NCI-H1048 (cell line): ENCODE measurements at places on chromosomes 12 and 14.

- DNase-seq = no peak
Observed at GRCh38 chr12:52390739-52391617, 5.5 kb upstream of the KRT84 start.

DNA sequence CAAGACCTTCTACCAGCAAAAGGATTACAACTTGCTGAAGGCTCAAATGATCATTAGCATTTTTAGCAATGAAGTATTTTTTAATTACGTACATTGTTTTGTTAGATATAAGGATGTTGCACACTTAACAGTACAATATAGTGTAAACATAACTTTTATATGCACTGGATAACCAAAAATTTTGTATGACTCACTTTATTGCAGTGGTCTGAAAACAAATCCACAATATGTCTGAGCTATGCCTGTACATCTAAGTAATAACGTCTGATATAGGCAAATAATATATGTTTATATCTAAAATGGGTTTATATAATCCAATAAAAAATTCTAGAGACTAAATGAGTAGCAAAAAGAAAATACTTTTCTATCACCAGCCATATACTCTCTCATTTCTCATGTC lies 10.6 kb downstream of the ANKS1B start:
- no peak for DNase-seq

DNA sequence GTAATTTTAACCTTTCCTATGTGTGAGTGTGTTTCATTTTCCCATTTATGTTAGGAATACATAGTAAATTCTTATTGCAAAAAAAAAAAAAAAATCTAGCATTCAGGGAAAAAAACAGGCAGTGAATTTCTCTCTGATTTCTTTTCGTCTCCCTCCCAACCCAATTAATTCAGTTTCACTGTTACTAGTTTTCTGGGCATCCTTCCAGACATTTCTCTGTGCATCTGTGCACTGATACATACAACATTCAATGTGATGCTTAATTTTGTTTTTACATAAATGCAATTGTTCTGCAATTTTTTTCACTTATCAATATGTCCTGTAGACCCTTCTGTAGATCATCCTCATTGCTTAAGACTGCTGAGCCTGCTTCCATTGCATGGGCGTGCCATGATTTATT lies 694.3 kb upstream of the TBX3 start:
- no peak for DNase-seq

DNA sequence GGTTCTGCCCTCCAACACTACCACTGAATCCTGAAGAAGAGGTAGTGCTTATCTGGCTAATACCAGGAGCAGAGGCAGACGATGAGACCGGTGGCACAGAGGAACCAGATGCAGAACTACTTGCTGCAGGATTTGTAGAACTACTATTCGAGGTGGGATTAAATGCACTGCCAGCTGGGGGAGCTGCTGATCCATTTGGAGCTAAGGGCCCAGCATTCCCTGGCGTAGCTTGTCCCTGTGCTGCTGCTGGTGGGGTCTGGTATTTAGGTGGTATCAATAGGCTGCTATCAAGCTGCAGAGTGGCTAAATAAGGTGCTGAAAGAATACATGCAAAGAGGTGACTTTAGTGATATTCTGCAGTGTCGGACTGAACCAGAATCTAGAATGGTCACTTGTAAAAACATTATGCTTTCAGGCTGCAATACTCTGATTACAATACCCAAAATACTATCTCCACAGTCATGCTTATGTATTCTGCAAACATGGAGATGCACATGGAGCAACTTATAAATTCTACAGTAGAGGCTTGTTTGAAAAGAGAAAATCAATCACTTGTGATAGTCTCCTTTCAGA lies 294.2 kb downstream of the MED13L start:
- no peak for DNase-seq

GRCh38 chr12:102602521-102602920 lies 122.2 kb upstream of the IGF1 start:
- DNase-seq = no peak

- no peak for DNase-seq
Observed at GRCh38 chr14:68586896-68587751, 205.7 kb downstream of the ZFP36L1 start.

DNA sequence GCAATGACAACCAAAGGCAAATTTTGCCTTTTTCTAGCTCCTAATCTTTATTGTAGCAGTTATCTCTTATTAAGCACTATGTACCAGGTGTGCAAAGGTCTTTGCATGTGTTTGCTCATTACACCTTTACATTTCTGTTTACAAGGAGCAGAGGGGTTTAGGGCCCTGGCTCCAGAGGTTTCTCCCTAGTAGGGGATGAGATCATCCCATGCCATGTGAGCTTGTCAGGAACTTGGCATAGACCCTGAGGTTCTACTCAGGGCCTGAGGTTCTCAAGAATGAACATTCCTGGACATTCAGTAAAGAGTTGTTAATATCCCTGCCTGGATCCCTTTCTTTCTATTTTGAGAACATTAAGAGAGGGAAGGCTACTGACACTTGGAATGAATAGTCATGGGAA lies 292.0 kb downstream of the RPAP3 start:
- no peak for DNase-seq

- DNase-seq = no peak
Observed at GRCh38 chr12:47219243-47219642, 139.5 kb upstream of the AMIGO2 start.

- DNase-seq = no peak
Observed at GRCh38 chr12:77687321-77687720, 143.4 kb upstream of the NAV3 start.

DNA sequence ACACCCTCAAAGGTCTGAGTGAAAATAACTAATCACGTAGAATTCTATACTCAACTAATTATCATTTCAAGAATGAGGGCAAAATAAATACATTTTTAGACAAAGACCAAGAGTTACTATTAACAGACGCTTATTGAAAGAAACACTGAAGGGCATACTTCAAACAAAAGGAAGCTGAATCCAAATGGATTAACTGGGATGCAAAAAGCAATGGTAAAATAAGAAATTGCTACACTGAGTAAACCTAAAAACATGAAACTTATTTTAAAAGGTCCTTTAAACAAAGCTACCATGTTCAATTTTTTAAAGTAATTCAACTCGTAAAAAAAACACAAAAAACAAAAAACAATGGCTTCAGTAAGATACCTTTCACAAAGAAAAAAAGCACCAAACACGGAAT lies 28.2 kb downstream of the LRP6 start:
- DNase-seq = no peak

DNA sequence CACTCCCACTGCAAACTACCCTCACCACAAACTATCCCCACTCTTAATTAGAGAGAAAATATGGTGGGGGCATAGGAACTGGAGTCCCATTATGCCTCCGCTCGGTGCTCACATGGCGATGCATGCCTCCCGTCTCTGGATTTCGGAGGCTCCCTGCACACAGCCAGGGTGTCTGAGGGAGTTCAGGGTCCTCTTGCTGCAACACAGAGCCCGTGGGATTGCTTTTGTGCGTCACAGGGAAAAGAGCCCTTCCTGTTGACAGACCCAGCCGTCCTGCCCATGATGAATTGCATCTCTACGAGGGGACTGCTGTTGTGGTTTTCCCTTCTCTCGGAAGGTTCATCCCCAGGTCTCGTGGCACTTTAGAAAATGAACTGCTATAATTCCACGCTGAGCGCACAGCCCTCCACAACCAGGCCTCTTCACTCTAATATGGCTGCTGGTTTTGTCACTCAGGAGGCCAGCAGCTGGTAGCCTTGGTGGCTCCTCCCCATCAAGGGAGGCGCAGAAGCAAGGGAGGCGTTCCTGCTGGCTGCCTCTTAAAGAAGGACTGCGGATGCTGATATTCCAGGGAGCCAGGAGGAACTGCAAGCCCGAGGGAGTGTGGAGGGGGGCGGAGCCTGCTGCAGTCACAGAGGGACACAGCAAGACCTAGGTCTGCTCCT lies 158.0 kb downstream of the KCNA5 start:
- DNase-seq = no peak

DNA sequence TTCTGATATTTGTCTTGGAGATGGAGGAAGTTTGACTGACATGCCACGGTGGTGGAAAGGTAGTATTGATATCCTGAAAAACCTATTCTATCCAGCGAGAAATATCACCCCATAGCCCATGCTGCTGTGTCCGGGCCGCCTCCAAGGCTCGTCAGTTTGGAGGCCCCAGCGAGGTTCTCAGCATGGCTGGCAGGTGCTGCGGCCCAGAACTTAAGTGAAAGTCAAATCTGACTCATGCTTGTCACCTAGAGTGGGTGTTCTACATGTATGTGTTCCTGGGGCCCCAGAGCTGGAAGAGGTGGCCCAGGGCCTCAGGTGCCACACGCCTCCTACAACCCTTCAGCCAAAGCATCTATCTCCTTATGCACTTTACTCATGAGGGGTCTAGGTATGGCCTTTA lies 92.9 kb downstream of the GCH1 start:
- no peak for DNase-seq

GRCh38 chr12:84920331-84920730 lies 7.7 kb upstream of the SLC6A15 start:
- no peak for DNase-seq

GRCh38 chr14:95440951-95441350 lies 75.5 kb downstream of the SYNE3 start:
- DNase-seq = no peak

- no peak for DNase-seq
Observed at GRCh38 chr14:91875525-91876286, 8.4 kb upstream of the TC2N start.

DNA sequence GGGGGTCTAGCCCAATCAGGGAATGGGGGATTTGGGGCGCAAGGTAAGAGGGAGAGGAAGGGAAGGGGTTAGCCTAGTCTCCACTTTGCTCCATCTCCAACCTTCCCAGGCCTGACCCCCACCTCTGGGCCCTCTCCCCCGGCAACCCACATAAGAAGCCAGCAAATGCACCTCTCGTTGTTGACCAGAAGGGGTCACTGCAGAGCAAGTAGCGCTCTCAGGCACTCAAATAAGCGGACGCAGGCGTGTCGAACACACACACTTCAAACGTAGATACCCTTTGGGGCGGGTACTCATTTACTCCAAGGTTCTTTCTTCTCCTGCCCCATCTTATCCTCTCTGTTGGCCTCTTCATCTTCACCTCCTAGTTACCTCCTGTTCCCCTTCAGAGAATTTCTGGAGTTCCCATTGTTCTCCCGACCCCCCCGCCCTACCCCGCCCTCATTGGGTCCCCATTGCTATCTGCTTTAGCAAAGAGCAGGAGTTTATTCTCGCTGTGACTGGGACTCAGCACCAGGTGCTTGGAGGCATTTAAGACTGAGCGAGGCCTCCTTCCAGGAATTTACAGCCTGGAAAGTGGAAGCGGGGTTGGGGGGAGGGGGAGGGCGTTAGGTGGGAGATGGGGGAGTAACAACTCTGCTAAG lies 1.5 kb upstream of the SRRM4 start:
- no peak for DNase-seq

GRCh38 chr14:63777024-63777423 lies 49.2 kb upstream of the SGPP1 start:
- no peak for DNase-seq

DNA sequence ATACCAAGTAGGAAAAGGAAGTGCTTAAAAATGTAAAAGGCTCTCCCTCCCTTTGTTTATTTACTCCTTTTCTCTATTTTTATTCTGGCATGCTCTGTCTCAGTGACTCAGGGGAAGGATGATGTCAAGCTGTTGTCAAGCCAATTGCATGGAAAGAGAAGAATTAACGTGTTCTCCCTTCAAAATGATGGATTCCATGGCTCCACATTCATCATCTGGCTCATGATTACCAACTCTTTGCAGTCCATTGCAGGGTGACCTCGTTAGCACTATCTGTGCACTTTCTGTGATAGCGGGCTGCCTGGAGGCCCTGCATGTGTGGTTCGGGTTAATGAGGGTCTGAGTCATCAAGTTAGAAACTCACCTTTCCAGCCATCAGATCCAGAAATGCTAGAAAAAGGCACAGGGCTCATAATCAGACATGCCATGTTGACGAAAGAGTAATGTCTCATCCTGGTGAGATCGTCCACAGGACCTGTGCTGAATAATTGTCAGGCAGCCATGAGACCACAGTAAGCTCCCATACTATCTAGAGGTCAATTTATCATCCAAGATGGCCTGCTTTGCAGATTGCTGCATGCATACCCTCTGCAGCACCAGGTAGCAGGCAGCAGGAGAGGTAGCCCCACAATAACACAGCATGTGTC lies 79.2 kb upstream of the BTG1 start:
- no peak for DNase-seq

DNA sequence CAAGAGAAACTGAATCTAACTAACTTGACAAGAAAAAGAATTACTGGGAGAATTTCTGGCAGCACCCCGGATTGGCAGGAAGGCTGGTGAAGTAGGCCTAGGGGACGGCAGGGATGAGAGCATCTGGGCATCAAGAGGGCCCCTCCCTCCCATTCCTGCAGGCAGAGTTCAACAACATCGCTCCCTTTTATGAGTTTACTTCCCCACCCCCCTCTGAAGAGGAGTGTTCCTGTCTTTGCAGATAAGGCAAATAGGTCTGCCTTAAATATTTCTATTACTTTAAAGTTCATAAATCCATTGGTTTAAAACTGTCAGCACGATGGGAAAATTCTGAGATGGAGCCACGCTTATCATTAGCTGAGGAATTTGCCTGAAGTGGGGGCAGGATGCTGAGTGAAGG lies 168.7 kb downstream of the TBX5 start:
- no peak for DNase-seq

DNA sequence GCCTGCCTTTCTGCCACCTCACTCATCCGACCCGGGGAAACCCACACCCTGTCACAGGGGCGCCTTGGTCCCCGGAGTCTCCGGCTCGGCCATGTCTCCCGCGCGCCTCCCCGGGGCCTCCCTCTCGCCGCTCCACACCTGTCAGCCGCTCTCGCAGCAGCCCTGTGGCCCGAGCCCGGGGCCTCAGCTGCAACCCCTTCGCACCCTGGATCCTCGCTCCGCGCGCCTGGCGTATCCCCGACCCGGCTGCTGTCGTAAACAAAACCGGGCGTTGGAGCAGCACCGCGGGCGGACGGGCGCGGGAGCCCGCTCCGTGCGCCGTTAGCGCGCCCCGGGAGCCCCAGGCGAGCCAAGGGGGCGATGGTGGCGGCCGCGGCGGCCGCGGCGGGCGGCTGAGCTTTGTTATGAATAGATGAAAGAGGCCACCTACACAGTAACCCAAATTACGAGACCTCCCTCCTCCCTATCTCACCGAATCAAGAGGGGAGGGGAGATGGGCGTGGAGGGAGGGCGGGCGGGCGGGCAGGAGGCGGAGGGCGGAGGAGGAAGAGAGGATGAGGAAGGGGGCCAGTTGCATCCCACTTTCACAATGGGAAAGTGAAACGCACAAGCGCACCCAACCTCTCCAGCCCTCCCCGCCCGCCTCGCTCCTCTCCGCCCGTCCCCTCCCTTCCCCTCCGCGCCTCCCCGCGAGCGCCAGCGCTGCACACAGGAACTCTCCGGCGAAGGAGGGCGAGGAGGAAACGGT lies at the start of gene PLXNC1:
TSS of gene PLXNC1 (plus strand) at position 587 of the 748 bp plus-strand sequence. CDS start 395 bp downstream, outside the sequence.
- DNase-seq = no peak

GRCh38 chr12:109462868-109463692 lies 14.0 kb downstream of the KCTD10 start:
- no peak for DNase-seq

DNA sequence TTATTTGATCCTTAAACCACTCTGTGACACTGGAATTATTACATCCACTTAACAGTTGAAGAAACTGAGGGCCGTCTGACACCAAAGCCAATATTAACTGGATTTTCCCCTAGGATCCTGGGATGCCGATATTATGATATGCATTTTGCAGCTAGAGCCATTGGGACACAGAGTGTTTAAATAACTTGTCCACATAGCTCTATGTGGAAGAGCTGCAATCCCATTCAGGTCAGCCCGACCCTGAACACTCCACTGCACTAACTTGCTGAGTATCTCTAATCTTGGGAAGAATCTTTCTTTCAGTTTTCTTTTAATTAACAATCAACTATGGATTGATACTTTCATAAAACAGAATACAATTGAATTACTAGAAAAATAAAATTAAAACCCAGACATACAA lies 37.9 kb downstream of the RMST start:
- DNase-seq = no peak
